A673 (cell line): ENCODE measurements at places on chromosomes 7 and 10. TPM values are rescaled to one million over a fixed set of nuclear protein-coding genes. Genes with fewer than 3 reads are reported as not detected.

DNA sequence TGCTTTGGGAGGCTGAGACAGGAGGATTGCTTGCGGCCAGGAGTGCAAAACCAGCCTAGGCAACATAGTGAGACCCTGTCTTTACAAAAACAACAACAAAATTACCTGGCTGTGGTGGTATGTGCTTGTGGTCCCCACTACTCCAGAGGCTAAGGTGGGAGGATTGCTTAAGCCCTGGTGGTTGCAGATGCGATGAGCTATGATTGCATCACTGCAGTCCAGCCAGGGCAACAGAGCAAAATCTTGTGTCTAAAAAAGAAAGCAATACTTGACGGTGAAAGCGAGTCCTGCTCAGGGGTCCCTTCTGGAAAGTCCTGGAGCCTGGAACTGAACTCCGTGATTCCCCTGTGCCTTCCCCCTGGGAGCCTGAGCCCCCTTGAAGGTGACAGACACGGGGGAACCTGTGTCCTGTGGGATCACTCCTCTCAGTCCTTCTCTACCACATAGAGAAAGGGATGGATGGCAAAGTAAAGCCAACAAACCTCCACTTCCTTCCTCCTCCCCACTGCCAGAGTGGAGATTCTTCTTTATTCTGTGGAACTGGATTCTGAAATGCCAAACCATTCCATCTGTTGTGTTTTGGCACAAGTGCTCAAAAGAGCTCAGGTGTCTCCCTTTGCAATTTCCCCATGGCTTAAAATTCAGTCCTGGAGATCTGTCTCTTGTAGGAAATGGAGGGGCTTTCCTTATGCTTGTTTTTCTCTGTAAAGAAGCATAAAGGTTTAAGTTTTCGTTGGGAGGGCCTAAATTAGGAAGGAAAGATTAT is 50.6 kb downstream of the KIAA1217 start:
- no peaks in the 10 kb centered on the region for H3K27me3 ChIP-seq
- DNase-seq, result no peak
- peaks cover 12% of the 10 kb centered on the region for H3K4me1 ChIP-seq
- H3K4me3 ChIP-seq, result no peak overlapping the region
- no peaks in the 10 kb centered on the region for H3K36me3 ChIP-seq
- no peak overlapping the region for H3K27ac ChIP-seq

DNA sequence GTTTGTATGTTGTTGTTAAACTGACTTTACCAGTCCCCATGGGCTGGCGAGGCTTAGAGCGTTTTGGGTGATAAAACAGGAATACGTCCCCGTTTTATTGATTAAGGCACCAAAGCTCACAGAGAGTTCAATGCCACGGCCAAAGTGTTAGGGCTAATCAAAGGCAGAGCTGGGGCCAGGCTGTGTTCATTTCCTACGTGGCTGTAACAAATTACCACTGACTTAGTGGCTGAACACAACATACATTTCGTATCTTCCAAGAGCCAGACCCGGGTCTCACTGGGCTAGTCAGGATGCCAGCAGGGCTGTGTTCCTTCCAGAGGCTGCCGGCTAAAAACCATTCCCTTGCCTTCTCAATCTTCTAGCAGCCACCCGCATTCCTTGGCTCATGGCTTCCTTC is 94.4 kb upstream of the HABP2 start:
- DNase-seq, result no peak
- H3K4me3 ChIP-seq, result no peak overlapping the region
- H3K36me3 ChIP-seq, result no peaks in the 10 kb centered on the region
- H3K27ac ChIP-seq, result no peak overlapping the region

GRCh38 chr10:8510471-8510870 is 456.0 kb downstream of the GATA3 start:
- H3K4me3 ChIP-seq, result no peak overlapping the region
- no peak overlapping the region for H3K27ac ChIP-seq
- DNase-seq, result no peak

GRCh38 chr7:79664884-79665676 is 211.6 kb upstream of the MAGI2 start:
- no peaks in the 10 kb centered on the region for H3K4me1 ChIP-seq
- no peak for DNase-seq
- no peaks in the 10 kb centered on the region for H3K36me3 ChIP-seq
- no peak overlapping the region for H3K4me3 ChIP-seq

- H3K27me3 ChIP-seq, result no peaks in the 10 kb centered on the region
- H3K4me1 ChIP-seq, result peaks cover 42% of the 10 kb centered on the region
- no peak overlapping the region for H3K27ac ChIP-seq
- DNase-seq, result no peak
- H3K4me3 ChIP-seq, result no peak overlapping the region
- peaks cover 54% of the 10 kb centered on the region for H3K36me3 ChIP-seq
Measured at GRCh38 chr10:3775696-3776551, 9.1 kb downstream of the KLF6 start.

- H3K27me3 ChIP-seq, result no peaks in the 10 kb centered on the region
- no peaks in the 10 kb centered on the region for H3K36me3 ChIP-seq
- DNase-seq, result no peak
- no peak overlapping the region for H3K27ac ChIP-seq
- H3K4me3 ChIP-seq, result no peak overlapping the region
- H3K4me1 ChIP-seq, result no peaks in the 10 kb centered on the region
Measured at GRCh38 chr7:72674394-72674793, 153.6 kb downstream of the TYW1B start.

CELF2 gene
- total RNA-seq, result not detected in 2 replicates

TMEM176B gene
- 2.2 and 2.3 TPM in 2 replicates for total RNA-seq

- no peak overlapping the region for H3K27ac ChIP-seq
- H3K4me1 ChIP-seq, result no peaks in the 10 kb centered on the region
- no peak for DNase-seq
Measured at GRCh38 chr7:74334030-74334429, 44.8 kb downstream of the CLIP2 start.

DNA sequence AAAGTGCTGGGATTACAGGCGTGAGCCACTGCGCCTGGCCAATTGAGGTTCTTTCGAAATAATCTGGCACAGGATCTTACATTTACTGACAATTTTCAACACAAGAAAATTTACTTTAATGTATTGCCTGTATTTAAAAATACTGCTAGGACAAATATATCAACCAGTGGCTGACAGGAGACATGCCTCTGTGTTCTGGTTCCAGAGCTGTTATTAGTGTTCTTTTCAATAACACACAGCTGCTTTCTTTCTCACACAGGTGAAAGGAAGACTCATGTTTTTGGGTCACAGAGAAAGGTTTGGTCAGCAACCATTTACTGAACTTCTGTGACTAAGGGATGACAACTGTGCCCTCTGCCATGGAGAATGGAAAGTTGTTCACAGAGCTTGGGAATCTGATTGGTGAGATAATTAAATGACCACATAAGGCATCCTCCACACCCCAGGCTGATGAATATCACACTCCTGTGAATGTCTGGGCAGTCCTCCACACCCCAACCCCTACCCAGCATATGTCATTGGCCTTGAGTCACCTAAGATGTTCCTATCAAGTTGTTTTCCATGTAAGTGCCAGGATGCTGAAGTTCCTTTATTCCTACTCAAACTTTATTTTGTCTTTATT is 180.1 kb downstream of the RAPGEF5 start:
- DNase-seq, result no peak
- H3K36me3 ChIP-seq, result no peaks in the 10 kb centered on the region
- no peaks in the 10 kb centered on the region for H3K27me3 ChIP-seq
- H3K4me1 ChIP-seq, result peaks cover 7% of the 10 kb centered on the region

DNA sequence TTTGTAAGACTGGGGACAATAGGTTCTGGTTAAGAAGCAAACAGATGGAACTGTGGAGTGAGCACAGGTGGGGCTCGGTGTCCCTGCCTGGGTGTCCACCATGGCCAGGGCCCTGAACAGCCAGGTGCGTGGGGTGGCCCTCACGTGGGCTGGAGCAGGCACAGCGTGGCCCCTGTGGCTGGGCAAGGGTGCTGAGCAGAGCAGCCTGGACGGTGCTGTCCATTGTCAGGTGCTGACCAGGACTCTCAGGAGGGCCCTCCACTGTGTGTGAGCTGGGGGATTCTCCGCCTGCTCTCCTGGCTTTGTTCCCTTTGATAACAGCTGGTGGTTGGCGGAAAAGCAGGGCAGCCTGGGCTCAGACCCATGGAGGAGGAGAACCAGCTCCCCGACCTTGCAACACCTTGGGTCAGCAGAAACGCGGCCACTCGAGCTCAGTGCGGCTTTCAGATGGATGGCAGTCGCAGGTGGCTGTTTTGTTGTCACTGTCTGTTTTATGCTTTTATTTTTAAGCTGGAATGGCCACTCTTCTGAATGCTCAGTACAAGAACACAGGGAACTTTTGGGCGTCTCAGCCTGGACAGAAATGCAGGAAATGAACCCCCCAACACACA is 273.9 kb upstream of the ADARB2 start:
- H3K27me3 ChIP-seq, result peaks cover 11% of the 10 kb centered on the region
- no peak overlapping the region for H3K27ac ChIP-seq
- DNase-seq, result no peak
- H3K36me3 ChIP-seq, result no peaks in the 10 kb centered on the region
- no peaks in the 10 kb centered on the region for H3K4me1 ChIP-seq

ADAM12 gene
- total RNA-seq, result 0.11 and 0.17 TPM in 2 replicates
